Anterior cingulate cortex (tissue), 58 donors: ENCODE measurements at places on chromosomes 7 and 10.
A peak's percentile ranks its signal among the peaks of the same experiment; 100 is the strongest.

DNA sequence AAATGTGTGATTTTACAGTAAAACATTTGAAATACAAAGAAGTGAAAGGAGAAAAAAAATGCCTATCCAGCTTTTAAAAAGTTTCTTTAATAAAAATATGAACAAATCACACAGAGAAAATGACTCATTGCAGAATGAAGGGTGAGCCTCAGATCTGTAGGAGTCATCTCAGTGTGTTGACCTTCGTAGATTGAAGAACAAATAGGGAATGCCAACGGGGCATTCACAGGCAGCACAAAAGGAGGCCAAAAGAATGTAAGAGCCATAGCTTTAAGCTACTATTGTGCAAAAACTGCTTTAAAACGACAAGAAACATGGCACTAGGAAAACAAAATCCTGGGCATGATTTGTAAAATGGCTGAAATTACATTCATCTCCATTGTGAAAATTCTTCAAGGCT, 782.7 kb upstream of the CELF2 start:
- no peak for DNase-seq

- DNase-seq, result no peak
These were observed 5.4 kb downstream of the MAFK start for GRCh38 chr7:1535701-1536454.

DNA sequence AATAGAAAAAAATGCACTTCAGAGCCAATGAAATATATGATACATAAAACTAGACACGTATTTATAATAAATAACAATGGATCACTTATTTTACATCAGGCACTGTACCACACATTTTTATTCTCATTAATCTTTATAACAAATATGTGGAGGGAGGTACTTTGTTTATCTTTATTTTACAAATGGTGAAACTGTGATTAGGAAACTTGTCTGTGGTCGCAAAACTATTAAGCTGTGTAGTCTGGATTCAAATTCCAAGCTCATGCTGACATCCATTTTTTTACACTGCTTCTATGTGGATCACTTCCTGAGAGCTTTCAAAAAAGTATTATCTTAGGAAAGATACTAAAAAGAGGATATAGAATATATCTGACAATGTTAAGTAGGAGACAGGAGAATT, 978.6 kb downstream of the SORCS1 start:
- DNase-seq, result no peak

GRCh38 chr7:5528815-5529442, 105.3 kb upstream of the TNRC18 start:
- no peak for DNase-seq

DNA sequence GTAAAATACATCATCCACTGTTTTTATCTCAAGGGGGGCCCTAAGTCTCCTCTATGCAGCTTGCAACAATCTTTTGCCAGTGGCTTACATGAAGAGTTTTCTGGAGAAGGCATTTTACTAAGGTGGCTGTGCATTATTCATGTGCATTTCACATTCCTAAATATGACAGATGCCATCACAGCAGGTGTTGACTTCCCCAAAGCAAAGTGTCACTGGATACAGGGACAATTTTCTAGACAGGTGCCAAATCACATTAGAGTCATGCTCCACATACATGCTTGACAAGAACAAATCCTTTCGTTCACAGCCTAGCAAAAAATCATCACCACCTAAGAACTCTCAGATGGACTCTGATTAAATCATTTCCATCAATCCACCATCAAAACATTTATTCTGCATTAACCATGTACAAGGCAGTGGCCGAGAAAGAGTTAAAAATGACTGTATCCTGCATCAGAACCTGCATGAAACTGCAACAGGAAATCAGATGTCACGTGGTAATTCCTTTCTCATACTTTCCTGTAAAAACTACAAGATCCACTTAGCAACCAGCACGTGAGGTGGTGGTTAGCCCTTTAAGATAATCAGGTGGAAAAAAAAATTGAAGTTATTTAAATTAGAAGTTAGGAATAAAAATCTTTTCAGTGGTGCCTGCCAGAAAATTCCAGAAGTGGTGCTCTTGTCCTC, 88.2 kb upstream of the AFAP1L2 start:
- no peak for DNase-seq

DNA sequence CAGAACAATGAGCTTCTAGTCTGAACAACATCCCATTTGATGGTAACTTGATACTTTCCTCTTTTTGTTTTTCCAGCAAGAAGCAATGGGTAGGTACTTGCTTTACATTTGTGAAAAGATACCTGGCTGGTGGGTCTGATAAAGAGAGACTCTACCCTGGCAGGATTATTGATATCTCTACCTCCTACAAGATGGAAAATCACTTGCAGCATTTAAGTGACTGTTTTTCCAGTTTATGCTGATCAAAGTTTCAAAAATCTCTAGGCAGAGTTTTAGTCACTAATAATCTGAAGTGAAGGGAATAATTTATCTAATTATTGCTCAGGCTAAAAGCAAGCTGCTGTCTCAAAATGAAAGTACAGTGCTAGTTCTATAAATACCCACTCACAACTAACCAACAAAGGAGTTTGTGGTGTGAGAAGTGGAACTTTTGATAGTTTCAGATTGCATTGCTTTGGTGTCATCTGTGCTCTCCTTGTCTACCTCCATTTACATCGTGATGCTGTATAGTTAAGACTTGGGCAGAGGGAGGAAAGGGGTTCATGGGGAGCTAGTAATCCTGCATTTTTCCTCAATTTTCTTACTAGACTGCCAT, 86.0 kb upstream of the ANKRD1 start:
- DNase-seq, result no peak

- DNase-seq, result no peak
These were observed 140.3 kb upstream of the PFKP start for GRCh38 chr10:2926918-2927660.

GRCh38 chr10:63901881-63902280, 380.7 kb downstream of the REEP3 start:
- peak; percentile 22 for DNase-seq

DNA sequence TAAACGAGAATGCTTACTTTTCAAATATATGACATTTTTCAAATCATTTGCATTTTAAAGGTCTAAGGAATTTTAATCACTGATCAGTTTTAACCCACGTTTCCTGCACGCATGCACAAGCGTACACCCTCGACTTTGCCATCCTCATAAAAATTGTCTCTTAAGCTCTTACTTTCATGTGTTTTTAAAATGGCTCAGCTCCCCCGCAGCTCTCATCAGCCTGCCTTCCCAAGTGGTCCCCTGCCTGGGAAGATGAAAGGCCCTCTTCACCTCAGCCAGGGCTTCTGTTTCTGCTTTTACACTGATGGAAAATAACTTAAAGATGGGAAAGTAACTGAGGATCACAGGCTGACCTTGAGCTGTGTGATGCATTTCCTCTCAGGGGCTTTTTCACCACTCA, 131.6 kb upstream of the LSM8 start:
- DNase-seq, result no peak

GRCh38 chr10:109676703-109677102, 246.6 kb downstream of the XPNPEP1 start:
- no peak for DNase-seq
